Neural progenitor cell (in vitro differentiated cells): ENCODE measurements at places on chromosomes 11 and 22.

DNA sequence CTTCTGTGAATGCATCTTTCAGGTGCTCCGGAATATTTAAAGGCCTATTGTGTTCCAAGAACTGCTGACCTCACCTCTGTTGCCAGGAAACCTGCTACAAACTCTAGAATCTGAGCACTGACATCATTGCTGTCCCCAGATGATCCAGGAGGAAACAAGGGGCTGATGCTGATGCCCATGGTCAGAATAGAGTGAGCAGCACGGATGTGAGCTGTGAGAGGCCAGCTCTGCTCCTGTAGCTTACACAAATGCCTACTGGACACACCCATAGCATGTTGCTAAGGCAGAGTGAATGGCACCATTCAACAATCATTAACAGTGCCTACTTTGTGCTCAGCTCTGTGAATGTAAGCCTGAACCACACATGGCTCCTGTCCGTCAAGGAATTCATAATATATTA lies 276.7 kb upstream of the API5 start:
- DNase-seq: no peak

- no peak for DNase-seq
Observed at GRCh38 chr22:46614025-46614931, 5.9 kb upstream of the GRAMD4 start.

DNA sequence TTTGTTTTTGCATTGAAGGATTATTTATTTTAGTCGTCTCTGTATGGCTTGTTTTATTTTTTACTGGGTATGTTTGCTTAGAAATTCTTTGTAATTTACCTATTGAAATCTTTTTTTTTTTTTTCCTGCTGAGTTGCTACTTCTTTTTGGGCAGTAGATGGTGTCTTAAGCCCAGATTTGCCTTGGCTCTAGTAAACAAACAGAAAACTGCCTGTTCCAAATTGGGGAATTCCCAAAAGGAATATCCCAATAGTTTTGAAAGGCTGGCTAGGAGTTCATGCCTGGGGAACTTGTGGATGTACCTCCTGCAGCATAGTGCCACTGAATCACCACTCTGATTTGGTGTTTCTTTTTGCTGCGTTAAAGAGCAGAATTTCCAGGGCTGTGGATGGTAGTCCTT lies 17.7 kb downstream of the PAMR1 start:
- no peak for DNase-seq

DNA sequence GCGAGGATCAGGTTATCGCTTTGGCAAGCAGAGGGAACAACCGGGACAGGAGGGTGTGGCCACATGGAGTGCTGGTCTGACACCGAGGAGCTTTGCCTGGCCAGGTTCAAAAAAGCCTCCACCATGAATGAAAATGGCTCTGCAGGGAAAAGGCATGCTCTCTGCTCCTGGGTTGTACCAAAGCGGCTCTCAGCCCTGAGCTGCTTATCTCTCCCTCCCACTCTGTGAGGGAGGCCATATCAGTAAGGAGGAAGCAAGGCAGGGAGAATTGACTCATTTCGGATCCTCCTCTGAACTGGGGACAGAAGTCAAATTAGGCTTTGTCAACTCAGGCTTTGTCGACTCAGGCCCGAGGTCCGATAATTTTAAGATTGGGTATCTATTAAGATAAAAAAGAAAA lies 82.9 kb upstream of the CRTAM start:
- DNase-seq: peak; percentile 33
